ENCODE measurements at places on chromosomes 12 and 14.

DNA sequence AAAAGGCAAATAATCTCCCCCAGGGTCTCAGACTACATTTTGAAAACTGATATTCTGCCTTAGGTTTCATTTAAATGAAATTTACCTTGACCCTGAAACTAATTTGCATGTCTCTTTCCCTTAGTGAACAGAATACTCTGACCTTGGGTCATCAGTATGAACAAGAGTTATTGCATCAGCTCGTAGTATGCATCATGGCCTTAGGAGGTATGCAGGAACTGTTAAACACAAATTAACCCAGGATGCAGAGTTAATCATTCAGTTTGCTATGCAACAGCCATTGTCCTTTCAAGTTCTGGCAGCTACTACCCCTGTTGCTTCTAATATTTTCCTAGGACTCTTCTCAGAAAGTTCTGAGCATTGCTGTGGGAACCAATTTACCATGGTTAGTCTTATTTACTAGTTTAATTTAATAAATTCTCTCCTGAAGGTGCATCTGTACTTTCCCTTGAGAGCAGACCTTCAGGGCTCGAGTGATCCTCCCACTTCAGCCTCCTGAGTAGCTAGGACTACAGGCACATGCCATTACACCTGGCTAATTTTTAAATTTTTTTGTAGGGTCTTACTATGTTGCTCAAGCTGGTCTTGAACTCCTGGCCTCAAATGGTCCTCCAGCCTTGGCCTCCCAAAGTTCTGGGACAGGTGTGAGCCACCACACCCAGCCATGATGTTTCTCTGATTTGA is 126.7 kb downstream of the TTC6 start:
- DNase-seq = no peak

DNA sequence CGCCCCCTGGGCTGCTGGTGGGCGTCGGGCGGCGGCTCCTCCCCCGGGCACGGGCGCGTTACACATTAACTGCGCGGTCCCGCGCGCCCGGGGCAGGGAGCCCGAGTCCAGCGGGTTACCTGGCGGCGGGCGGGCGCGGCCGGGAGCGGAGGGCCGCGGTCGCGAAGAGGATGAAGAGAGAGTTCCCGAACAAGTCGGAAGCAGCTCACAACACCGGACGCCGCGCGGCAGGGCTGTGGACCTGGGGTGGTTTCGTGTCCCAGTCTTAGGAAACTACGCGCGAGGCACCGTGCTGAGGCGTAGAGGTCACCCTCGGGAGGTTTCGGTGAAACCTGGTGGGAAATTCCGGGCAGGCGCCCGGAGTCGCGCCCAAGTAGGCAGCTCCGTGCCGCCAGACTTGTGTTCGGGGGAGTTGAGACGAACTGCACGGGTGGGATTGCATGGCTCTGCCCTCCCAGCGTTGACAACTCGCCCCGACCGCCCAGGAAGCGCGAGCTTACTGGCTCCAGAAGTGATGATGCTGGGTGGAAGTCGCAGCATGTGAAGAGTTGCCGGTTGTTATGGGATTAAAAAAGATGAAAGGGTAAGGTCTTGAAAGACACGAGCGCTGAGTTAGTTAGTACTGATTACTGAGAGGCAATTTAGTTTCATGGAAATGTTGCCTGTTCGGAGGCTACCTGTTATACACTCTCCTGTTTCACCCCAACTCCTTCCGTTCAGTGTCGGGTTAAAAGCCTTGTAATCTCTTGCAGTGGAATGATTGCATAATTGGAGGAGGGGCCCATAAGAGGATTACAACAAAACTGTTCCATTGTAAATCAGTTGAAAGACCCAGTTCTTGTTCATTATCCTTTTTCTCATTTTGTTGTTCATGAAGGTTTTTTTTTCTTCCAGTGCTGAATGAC is 879 bp downstream of the RAB3IP start:
- DNase-seq = peak; percentile 69

GRCh38 chr14:51019089-51019488 is 74.8 kb upstream of the PYGL start:
- DNase-seq = no peak

DNA sequence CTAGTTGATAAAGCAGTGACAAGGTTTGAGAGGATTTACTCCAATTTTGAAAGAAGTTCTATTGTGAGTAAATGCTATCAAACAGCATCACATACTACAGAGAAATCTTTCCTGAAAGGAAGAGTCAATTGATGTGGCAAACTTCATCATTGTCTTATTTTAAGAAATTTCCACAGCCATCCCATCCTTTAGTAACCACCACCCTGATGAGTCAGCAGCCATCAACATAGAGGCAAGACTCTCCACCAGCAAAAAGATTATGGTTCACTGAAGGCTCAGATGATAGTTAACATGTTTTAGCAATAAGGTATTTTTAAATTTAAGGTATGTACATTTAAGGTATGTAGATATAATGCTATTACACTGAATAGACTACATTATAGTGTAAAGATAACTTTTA is 122.1 kb upstream of the ARHGAP5 start:
- no peak for DNase-seq

GRCh38 chr14:61107869-61108493 is 126.9 kb downstream of the SLC38A6 start:
- no peak for DNase-seq

- no peak for DNase-seq
Observed at GRCh38 chr14:79552778-79553177, 658.5 kb downstream of the DIO2 start.

DNA sequence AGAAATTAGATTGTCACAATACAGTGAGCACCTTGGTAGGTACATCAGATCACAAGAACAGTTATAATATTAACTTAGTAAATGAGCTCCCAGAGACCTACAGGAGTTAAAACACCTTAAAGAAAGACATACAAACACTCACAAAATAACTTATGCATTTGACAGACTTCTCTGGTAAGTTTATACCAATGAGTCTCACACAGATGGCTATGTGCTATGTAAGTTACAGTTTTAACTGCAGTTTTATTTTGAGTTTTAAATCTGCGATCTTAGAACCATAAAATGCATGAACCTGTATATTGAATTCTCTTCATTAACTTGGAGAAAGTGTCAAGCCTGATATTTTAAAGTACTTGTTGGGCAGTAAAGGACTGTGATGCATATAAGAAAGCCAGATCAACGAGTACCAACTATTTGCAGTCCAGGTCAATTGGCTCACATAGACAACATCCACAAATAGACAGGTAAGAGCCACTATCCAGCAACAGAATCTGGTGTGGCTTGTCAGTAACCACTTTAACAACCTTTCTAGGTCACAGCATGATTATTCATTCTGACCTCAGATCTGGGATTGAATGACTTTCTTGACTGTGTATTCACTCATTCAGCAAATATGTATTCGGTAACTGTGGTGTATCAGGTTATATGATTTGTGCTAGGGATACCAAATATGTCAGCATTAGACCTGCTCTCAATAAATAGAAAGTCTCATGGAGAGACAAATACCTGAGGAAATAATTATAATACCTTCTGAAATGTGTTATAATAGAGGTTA is 856.6 kb upstream of the MGAT4C start:
- no peak for DNase-seq

- no peak for DNase-seq
Observed at GRCh38 chr12:3272958-3273357, 195.8 kb downstream of the TSPAN9 start.

DNA sequence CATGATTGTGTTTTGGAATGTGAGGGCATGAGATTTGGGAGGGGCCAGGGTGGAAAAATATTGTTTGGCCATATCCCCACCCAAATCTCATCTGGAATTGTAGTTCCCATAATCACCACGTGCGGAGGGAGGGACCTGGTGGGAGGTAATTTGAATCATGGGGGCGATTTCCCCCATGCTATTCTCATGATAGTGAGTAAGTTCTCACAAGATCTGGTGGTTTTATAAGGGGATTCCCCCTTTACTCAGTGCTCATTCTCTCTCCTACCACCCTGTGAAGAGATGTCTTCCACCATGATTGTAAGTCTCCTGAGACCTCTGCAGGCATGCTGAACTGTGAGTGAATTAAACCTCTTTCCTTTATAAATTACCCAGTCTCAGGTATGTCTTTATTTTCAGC is 15.7 kb downstream of the OR10P1 start:
- DNase-seq = peak; percentile 47

GRCh38 chr14:79587875-79588274 is 623.4 kb downstream of the DIO2 start:
- DNase-seq = no peak

DNA sequence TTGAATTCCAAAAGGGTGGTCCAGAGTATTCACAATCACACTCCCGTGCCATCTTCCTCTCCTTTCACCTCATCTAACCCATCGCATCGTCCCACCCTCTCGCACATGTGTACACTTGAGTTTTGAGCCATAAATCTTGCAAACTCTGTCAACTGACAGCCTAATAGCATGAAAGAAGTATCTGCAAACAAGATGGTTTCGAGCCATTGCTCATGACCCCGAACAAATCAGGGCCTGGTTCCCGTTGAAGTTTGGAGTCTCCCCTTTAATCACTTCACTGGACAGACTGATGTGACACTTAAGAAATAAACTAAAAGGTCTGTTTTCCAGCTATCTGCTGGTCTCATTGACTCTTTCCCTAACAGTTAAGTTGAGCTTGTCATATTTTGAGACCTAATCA is 223.6 kb upstream of the SOX5 start:
- no peak for DNase-seq
